Motor neuron (in vitro differentiated cells): ENCODE measurements at places on chromosomes 2 and 18. TPM values are rescaled to one million over a fixed set of nuclear protein-coding genes. Genes with fewer than 3 reads are reported as not detected.
A peak's percentile ranks its signal among the peaks of the same experiment; 100 is the strongest.

DNA sequence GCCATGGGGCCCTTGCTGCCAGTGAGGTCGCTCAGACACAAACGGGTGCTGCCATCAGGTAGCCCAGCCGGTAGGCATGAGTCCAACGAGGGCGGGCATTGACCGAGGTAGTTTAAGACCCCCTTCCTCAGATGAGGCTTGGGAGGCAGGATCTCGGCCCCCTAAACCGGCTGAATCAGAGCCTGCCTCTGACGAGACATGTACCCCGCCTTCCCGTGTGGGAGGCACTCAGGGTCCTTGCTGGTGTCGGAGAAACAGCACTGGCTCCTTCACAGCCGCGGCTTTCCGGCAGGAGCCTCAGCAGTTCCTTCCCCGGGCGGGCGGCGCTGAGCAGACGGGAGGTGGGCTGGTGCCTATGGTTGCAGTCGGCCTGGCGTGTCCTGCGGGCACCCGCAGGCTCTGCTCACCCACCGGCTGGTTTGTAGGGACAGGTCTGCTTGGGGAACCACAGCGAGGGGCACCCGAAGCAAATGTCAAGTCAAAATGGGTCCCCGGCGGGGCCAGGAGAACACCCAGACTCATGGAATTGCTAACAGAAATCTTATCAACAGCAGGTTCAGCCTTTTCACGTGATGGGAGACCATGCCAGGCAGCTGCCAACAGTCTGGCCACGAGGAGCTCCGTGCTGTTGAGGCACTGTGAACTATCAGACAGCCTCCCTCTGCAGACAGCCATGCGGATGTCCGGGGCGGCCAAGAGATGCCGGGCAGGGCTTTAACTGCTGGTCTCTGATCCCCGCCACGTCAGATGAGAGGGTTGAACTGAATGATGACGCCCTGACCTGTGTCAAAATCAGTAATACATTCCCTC, 2.8 kb downstream of the KCNG2 start:
- no peak for ATAC-seq

The TDRD15 gene
- total RNA-seq: 0.04 and 0.08 TPM in 2 replicates

The NTSR2 gene
- 0.09 TPM in 1 of 2 replicates, not detected in the other for total RNA-seq

DNA sequence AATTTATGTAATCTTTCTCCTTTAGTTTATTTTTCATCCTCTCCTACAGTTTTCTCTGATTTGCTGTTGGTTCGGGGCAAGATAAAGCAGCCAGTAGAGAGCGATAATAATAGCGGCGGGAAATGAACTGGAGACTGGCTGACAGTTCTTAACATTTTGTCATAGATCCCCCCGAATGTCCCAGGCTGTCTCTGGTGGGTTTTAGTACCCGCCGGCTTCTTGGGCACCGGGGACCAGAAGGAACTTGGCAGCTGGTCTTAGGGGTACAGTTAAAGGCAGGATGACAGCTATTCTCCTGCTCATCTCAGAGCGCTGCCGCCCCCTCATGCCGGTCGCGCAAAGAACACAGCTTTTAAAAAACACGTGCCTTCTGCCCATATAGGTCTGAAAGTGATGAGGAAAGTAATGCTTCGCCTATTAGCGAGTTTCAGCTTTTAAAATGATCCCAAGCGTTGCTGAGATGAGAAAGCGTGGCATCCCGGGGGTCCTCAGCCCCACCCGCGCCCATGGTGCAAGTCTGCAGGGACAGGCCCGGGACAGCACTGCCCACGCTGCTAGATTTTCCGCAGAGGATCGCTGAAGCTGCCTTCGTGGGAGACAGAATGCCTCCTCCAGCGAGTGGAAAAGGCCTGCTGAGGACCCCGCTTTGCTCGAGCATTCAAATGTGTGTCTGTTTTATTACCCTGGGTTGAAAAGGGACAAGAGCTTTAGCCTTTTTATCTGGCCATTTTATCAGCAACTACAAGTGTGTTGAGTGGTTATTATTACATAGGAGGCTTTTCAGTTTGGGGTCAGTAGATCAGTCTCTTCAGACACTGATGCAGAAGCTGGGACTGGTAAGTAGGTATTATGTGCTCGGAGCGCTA, 3.8 kb downstream of the ONECUT2 start:
- no peak for ATAC-seq

DNA sequence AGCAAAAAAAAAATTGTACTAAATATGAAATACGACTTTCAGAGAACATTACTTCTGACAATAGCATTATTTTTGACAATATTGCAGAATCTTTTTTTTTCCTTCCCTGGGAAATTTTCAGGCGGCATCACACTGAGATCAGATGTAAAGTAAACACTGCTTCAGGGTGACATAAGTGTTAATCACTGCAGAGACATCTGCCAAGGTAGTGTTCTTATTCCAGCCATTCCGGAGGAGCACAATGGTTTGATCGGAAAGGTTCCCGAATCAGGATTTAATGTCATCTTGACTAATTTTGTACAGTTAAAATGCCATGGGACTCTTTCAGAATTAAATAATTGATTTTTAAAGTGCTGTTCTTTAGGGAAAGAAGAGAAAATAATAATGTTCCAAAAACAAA, 56.7 kb upstream of the ZNF236 start:
- ATAC-seq: no peak

DNA sequence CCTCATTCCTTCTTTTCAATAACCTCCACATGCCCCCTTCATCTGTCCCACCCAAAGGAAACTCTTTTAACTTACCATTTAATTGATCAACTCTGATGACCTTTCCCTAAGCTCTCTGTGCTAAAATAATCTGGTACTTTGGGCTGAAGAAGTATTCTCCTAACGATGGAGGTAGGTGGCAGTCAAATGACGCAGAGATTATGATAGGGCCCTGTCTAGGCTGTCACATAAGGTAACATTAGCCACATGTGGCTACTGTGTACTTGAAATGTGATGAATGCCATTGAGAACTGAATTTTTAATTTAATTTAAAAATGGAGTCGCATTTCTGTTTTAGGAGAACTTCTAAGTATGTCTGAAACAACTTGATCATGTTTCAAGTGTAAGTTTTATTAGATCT, 140.5 kb upstream of the TNP1 start:
- ATAC-seq: no peak

- no peak for ATAC-seq
Measured at GRCh38 chr18:44683556-44683955, 2.9 kb downstream of the SETBP1 start.

The USP37 gene
- 13.9 and 14.7 TPM in 2 replicates for total RNA-seq

DNA sequence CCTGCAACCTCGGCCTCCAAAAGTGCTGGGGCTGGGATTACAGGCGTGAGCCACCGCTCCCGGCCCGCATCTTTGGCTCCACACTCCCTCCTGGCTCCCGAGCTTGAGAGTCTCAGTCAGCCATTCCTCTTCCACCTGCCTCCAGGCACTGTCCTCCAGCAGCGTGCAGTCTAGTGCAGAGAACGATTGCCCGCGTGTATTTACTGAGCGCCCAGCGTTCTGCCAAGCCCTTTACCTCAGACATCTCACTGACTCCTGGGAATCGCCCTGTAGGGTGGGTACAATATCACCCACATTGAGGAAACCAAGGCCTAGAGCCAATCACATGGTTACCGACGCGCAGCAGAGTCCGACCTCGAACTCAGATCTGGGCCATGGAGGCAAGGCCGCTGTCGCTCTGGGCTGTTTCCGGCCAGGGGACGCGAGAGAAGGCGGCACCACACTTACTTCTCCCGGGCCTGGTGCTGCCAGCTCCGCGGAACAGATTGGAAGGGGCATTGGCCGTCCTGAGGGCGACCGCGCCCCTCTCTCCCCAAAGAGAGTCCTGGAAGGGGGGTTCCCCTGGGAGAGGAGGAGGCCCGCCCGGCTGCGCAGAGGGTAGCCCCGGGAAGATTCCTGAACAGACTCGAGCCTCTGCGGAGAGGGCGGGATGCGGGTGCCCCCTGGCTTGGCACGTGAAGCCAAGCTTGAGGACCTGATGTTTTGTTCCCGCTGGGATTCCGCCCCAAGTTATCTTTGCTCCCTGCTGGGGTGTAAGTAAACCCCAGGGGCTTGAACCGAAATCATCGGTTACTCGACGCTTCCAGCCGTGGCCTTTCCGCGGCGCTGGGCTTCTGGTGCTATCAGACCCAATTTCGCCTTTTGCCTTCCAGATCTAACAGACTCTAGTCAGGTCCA, 5.2 kb upstream of the DLX2 start:
- ATAC-seq: no peak

DNA sequence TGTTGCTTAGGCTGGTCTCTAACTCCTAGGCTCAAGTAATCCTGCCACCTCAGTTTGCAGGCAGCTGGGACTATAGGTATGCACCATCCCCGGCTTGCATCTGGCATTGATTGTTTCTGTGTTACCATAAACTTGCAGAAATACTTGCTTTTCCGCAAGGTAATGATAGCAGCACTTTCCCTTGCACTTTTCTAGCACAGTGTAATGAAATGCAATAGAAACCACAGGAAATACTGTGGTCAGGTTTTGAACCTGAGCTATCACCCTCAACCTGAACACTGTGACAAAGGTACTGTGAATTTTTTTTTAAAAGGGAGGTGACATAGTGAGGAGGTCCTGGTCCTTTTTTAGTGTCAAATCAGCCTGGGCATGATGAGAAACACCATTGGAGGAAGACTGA, 38.3 kb downstream of the DHRS9 start:
- no peak for ATAC-seq

The AKAIN1 gene
- 1.3 TPM in 1 of 2 replicates, not detected in the other for total RNA-seq

The TWIST2 gene
- total RNA-seq: 35.9 and 41.3 TPM in 2 replicates

- no peak for ATAC-seq
Measured at GRCh38 chr18:70149616-70150301, 55.7 kb downstream of the RTTN start.

- peak; percentile 3 for ATAC-seq
Measured at GRCh38 chr2:65429786-65430602, 2.4 kb downstream of the SPRED2 start.

DNA sequence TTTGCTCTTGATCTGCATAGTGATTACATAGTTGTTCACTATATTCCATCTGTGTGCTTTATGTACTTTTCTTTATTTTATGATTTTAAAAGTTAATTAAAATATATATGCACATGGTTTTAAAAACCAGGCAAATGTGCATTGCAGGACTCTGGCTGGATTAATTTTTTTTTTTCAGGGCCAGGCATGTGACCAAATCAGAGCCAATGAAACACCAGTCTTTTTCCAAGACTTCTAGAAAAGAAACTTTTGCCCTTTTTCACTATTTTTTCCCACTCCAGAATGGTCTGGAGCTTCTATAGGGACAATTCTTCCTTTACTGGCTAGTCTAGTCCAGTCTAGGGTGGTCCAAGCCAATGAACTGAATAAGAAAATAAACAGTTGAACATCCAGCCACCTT, 198.1 kb upstream of the FBXO11 start:
- no peak for ATAC-seq

GRCh38 chr2:98577313-98577712, 31.0 kb downstream of the COA5 start:
- no peak for ATAC-seq

The RUFY4 gene
- 0.32 and 0.88 TPM in 2 replicates for total RNA-seq

GRCh38 chr2:43104763-43105162, 121.6 kb downstream of the ZFP36L2 start:
- no peak for ATAC-seq

DNA sequence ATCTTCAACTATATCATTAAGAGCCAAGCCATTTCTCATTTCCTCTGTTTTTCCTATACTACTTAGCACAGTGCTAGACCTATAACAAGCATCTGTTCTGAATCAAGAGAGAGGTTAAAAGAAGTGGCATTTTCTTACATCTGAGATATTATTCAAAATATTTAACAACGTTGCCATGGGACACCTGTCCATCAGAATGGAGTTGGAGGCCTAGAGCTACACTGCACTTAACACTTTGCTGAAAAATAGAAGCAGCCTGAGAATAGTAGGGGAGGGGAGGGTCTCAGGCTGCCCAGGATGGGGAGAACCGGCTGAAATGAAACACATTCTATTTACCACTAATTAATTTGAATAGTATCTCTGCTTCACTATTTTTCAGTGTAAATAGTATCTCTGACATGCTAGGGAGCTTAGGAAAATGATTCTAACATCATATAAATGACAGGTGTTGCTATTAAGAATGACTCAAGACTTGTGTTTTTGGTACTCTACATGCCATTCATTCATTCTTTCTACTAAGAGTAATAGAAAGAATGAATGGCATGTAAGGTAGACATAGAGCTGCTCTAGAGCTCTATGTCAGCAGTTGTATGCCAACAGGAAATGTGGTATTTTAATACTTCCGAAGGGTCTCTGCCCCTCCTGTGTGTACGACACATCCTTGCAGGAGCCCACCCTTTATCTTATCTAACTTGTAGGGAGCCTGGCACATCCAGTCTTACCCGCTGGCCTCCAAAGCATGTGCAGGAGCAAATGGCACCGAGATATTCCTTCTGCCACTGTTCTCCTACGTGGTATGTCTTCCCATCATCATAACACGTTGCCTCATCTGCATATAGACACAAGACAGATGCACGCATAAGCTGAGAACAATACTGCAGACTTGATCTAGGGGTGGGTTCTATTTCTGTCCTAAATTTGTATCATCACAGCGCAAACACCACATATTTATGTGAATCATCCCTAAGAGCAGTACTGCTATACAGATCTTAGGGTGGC, 52.6 kb downstream of the ATIC start:
- peak; percentile 33 for ATAC-seq

GRCh38 chr2:168037778-168038177, 209.6 kb downstream of the STK39 start:
- ATAC-seq: no peak

DNA sequence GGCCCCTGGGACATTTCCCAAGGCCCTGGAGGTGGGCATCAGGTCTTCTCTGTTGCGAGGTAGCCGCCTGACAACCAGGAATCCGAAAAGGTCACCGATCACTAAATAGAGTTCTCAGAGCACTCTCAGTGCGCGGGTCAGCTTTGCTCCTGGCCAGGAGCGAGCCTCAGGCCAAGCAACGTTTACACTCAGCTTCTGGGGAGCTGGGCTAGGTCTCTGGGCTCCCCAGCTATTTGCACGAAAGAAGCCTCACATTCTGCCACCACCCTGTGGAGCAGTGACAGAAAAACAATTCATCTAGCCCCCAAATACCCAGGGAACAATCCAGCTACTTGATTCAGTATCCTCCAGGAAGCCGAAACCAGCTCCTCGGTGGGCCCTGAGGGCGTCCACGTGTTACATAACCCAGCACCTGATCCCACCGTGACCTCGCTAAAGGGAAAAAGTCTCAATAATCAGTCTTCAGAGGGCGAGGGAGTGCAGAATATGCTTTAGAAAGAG, 3.3 kb downstream of the SH3BP4 start:
- ATAC-seq: peak; percentile 14

The DNAJC5G gene
- 1.1 TPM in 1 of 2 replicates, not detected in the other for total RNA-seq

- no peak for ATAC-seq
Measured at GRCh38 chr2:11100130-11100529, 55.1 kb upstream of the SLC66A3 start.
